ENCODE measurements at places on chromosomes 11 and 22.

GRCh38 chr11:61189933-61190332 is 13.4 kb upstream of the PGA3 start:
- DNase-seq, result no peak

- no peak for DNase-seq
Measured at GRCh38 chr22:45521178-45521577, 18.5 kb downstream of the FBLN1 start.

DNA sequence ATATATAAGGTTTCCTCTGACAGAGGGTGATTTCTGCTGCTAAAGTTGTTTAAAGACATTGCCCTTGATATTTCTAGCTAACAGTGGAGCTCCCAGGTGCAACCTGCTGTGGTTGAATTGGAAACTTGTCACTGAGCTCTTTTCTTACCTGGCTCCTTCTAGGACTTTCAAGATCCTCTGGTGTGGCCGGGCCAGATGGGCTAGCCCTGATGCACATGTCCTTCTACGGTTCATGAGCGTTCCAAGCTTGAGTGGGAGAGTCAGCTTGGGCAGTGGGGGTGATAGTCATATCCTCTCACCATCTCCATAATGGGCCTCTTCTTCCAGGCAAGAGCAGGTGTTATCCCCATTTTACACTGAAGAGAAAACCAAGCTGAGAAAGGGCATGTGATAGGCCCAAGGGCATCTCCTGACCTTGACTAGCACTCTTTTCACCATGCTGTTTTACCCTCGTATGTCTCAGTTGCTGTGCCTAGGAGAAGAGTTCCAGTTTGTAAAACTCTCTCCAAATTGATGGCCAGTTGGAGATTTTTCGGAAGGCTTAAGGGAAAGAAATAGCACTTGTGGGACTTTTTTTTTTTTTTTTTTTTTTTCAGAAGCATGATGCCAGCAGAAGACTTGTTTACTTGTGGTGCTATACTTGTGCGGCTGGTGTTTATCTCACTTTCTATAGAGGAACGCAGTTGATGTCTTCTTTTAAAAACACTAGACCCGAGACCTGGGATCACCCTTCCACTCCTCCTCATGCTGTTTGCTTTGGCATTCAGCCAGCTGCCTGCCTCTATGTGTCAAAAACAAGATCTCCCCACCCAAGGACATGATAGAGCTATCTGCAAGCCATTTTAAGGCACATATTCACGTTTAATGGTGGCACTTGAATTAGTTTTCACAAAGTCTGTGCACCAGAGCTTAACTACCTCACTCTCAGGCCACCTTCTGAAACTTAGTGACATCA is 32.6 kb downstream of the TEAD1 start:
- peak; percentile 76 for DNase-seq

GRCh38 chr11:14420223-14420622 is 61.2 kb upstream of the RRAS2 start:
- DNase-seq, result no peak

DNA sequence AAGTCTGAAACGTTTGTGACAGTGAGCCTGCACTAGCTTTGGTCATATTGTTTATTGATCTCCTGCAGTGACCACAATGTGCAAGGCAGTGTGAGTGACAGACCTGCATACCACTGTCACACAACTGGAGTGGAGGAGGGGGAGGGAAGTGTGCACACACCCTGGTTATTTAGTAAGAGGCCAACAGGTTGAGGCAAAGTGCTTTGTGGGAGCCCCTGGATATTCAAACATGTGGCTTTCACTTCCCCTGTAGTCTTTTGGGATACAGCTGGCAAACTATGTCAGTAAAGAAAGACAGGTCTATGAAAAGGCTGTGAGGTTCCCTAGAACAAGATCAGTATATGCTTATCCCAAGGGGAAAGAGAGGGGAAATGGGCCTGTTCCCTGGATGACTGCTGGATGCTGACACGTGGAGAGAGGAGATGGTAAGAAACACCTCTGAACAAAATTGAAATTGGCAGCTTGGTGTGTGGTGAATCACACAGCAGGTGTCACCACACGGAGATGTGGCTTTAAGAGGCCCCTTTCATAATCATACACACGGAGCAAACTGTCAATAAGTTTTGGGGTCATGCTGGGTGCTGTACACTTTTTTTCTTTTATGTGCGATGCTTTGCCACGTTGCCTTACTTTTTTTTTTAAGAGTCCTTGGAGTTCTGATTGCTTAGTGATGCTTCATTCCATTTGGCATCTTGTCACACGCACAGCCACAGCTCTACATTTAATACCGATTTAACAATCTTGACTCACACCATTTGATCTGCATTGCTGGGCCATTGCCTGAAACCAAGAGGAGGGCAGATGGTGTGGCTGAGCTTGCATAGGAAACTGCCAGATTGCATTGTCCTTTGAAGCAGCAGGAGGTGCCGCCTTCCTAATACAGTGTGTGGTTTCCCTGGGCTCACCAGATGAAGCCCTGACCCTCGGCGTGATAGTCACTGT is 11.3 kb downstream of the OSBP2 start:
- DNase-seq, result peak; percentile 86

- DNase-seq, result no peak
Measured at GRCh38 chr11:46673713-46674462, 26.5 kb downstream of the ARHGAP1 start.

- DNase-seq, result no peak
Measured at GRCh38 chr11:10925149-10925926, 67.5 kb upstream of the ZBED5 start.

GRCh38 chr11:68332186-68332585 is 19.8 kb downstream of the LRP5 start:
- DNase-seq, result no peak

GRCh38 chr11:75878933-75879332 is 63.9 kb downstream of the UVRAG start:
- DNase-seq, result no peak

- DNase-seq, result no peak
Measured at GRCh38 chr11:46676436-46677158, 23.8 kb downstream of the ARHGAP1 start.

GRCh38 chr22:37484480-37485394 is 1.4 kb downstream of the MFNG start:
- DNase-seq, result peak; percentile 94

DNA sequence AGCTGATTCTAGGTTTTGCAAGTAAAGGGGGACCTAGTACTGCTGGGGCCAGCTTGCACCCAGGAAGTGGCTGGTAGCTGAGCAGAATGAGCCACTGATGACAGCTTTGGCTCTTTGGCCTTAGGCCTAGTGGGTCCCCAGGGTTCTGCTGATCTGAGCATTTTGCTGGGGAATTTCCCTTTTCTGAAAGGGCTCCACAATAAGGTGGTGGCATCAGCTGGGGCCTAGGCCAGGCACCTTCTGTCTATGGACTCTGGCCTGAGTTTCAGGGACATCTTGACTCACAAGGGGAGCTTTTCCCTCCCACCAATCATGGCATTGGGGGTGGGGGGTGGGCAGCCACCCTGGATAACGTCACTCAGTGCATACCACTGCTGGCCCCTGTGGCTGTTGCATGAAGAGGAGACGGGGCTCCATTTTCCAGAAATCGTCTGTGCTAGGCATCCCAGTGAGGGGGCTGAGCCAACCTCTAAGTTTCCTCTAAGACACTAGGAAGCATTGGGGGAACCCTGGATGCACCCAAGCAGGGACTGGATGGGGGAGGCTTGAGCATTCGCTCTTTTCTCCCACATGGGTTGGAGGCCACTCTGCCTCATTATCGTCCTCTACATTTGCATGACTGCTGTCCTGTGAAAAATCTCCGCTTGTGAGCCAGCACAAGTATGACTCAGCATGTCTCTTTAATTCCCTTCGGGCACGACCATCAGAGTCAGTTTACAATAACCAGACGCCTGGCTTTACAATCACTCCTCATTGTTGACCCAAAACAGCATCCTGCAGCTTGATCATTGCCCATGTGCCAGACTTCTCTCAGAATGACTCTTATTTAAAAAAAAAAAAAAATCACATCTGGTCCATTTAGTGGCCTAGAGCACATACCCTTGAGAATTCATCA is 145.0 kb upstream of the THY1 start:
- DNase-seq, result peak; percentile 75

DNA sequence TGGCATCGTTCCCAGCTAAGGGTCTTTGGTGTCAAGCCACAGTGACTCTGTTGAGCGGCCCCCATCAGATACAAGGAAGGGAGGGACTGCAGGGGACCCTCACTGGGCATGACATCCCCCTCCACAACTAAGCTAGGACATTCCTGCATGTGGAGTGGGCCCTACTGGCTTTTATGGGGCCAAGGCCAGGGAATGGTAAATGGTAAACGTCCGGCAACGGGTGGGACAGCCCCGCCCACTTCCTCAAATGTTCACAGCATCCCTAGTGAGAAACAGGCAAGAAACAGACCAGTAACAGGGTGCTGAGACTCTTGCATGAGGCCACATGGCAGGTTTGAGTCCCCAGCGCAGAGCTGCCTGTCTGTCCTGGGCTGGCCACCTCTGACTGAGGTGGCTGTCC is 4.4 kb downstream of the TMPRSS6 start:
- no peak for DNase-seq

- DNase-seq, result no peak
Measured at GRCh38 chr11:130871616-130872015, 44.7 kb downstream of the SNX19 start.

DNA sequence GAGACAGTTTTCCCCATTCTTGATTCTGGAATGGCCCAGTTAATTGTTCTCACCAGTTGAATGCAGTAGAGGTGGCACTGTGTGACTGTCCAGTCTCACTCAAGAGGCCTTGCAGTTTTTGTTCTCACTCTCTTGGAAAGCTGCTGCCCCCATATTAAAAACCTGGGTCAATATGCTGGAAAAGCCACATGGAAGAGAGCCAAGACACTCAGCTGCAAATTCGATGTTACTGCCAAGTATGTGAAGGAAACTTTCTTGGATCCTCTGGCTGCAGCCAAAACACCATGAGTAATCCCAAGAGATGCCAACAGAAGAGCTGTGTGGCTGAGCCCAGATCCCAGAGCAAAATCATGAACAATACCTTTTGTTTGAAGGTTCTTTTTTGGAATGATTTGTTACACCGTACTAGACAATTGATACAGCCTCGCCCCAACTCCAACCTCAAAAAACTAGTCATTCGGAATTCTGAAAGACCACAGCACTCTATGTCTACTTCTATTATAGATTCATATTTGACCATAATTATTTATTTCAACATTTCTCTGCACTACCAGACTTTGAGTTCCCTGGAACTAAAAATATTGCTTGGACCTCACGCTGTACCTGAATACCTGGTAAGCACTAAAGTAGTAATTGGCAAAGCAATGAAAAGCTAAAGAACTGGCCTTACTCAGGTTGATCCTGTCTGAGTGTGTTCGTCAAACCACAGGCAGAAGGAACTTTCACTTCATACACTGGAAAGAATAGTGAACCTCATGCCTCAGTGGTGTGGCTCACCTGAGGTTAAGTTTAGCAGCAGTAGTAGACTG is 378.8 kb downstream of the ETS1 start:
- DNase-seq, result no peak

GRCh38 chr11:1541474-1542204 is 30.4 kb downstream of the DUSP8 start:
- no peak for DNase-seq

- DNase-seq, result no peak
Measured at GRCh38 chr11:40280159-40281051, 1179.0 kb downstream of the LRRC4C start.

GRCh38 chr22:20503816-20504215 is 3.6 kb upstream of the MED15 start:
- DNase-seq, result no peak

GRCh38 chr22:27982106-27982505 is 63.0 kb upstream of the PITPNB start:
- DNase-seq, result no peak

DNA sequence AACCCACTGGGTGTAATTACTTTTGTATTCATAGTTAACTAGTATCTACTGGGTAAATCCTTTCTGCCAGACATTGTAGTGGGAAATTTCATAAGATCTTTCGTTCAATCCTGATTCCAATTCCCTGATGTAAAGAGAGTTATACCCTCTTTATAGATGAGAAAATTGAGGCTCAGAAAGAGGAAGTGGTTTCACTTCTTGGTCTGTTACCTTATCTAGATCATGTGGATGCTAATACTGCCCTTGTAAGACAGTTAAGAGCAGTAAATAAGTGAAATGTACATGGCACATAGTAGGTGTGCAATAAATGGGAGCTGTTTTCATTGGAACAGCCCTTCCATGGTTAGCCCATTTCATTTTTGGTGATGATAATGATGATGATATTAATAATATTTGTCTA is 46.7 kb downstream of the TIMP3 start:
- DNase-seq, result no peak

DNA sequence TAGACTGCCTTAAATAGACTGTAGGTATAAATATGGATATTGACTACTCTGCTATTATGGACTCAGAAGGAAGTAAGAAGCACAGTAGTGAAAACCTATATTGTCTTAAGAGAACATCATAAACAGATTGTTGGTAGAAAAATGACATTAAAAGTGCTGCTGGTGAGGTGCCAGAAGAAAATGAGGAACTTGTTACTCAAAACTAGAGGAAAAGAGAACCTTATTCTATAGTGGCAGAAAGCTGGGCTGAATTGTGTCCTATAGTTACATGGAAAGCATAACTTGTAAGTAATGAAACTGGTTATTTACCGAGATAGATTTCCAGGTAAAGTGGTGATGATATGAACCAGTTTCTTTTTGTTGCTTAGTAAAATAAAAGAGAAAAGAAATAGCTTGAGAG is 109.7 kb upstream of the CTSC start:
- no peak for DNase-seq

- DNase-seq, result no peak
Measured at GRCh38 chr22:35134637-35135036, 68.7 kb downstream of the ISX start.

DNA sequence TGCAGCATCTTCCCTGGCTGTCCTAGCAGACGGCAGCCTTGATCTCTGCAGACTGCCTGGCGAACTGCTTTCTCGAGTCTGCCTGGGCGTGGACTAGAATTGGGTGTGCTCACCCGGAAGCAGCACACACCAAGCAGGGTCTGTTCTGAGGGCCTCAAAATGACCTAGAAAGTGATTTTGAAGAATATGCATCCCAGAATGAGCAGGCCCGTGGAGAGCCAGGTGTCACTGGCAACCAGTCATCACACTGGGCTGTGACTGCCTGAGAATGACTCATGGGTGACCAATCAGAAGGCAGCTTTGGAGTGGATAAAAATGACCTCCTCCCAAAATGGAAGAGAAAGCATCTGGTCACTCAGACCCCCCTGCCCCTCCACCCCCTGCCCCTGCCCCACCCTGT is 114.9 kb upstream of the NECTIN1 start:
- DNase-seq, result no peak

GRCh38 chr22:39344046-39344390 is 5.8 kb upstream of the SYNGR1 start:
- no peak for DNase-seq
